ENCODE measurements at places on chromosomes 12 and 14.

DNA sequence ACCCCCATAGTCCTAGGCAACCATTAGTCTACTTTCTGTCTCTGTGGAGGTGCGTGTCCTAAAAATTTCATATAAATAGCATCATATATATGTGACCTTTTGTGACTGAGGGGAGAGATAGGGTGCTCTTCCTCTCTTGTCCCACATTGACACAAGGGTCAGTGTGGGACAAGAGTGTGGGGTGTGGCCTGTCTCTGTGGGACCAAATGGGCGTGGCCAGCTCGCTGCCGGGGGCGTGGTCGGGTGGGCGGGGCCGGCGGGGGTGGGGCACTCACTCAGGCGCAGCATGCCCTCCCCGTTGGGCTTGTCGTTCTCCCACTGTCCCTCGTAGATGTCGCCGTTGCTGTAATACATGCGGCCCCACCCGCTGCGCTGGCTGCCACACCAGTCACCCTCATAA lies 15.5 kb downstream of the MORN3 start:
- DNase-seq = no peak

DNA sequence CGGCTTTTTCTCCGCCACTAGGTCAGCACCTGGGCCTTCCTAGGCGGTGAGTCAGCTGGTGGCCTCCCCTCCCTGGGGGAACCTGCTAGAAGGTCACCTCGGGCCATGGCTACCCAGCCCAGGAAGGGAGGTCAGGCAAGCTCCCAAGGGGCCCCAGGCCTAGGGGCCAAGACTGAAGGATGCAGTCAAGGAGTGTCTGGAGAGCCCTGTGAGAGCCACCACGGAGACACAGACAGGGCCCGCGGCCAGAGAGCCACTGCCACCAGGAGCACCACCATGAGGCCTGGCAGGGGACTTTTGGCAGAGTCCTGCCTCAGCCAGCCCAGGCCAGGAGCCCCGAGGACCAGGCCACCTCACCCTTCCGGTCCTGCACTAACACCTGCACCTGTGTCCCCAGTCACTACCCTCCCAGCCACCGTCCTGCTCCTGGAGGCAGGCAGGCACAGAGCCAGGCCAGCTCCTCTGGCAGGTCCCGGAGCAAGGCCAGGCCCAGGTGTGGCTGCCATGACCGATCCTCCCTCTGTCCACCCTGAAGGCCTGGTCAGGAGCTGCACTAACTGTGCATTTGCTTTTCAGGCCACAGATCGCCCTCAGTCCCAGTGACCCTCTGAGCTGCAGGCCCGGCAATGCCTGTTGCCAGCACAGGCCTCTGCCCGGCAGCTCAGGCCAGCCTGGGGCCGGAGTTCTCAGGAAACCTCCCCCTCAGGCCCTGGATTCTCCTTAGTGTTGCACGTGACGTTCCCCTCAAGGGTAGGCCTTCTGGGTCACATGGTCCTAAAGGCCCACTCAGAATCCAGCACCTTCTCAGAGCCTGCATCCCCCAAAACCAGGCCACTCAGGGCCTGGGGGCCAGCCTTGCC lies 6.9 kb downstream of the PHETA1 start:
- peak; percentile 55 for DNase-seq

DNA sequence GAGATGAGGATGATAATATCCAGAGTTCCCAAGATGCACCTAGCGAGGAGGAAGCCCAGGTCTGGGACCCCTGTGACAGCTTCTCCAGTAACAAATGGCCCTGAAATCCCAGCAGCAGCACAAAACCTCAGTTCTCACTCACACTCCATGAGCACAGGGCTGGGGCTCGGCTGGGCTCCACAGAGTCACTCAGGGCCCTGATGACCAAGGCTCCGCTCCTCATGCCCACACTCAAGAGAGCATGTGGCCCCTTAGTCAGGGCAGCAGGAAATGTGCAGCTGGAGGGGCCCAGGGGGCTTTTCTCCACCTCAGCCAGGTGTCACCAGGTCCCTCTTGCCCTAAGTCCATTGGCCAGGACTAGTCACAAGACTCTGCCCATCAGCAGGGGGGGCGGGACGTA lies 242.7 kb upstream of the SFSWAP start:
- DNase-seq = no peak

DNA sequence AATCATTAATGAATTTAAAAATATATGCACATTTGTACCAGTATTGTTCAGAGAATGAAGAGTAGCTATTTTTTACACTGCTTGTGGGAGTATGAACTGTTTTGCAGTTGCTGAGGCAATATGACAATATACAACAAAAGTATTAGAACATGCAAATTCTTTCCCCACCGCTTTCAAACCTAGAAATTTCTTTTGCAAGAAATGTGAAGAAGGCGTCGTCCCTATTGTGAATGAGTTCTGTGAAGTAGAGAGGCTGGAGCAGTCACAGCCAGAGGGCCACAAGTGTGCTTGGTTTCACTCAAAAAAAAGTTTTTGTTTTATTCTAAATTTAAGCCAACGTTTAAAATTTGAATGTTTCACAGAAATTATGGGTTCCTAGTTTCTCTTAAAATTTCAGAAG lies 184.9 kb downstream of the ALG10B start:
- no peak for DNase-seq

GRCh38 chr14:93905623-93906022 lies 21.5 kb upstream of the FAM181A start:
- DNase-seq = no peak

- peak; percentile 28 for DNase-seq
Observed at GRCh38 chr12:14756334-14757143, 46.7 kb downstream of the WBP11 start.

DNA sequence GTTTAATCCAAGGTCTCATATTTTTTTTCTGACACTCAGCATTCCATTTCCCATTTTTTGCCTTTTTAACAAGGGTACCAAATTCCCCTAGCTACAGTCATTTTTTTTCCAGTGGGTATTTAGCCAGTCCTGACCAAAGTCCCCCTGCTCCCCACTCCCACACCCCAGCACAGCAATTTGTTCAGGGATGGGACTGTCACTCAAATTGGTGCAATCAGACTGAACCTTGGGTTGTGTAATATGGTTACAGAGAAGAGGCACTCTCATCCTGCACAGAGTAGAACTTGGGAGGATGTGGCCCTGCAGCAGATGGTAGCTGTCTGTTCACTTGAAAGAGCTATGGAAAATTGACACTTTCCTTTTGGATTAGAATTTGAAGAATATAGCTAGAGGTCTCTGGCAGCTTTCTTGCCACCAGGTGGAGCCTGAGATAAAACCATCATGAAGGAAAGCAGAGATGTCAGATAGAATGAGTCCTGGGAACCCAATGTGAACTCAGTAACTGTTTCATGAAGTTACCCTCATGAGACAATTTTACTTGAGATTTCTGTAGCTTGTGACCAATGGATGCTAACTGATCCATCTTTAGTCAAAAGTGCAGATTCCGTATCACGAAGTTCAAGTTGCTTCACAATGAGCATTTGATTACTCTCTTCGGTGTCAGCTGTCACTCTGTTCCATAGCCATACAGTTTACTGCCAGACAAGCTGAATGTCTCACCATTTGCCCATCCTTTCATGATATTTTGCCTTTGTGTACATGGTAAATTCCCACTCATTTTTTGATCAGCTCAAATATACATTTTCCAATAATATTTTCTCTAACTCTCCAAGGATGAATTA lies 394.0 kb upstream of the SYT1 start:
- peak; percentile 29 for DNase-seq

DNA sequence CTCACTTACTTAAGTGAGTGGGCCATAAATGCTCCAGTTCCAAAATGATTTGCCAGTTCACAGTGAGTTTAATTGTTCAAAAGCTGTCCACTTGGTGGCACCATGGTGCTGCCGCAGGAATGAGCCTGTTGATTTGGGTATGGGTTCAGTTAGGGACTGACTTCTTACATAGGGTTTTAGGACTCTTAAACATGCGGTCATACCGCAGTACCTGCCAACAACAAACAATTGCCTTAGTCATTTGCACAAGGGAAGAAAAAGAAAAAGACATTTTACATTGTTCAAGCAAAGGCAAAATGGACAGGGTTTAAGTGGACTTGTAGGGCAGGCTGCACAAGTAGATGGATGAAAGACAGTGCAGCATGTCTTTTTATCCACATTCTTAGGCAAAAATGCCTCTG lies 80.0 kb upstream of the DBX2 start:
- peak; percentile 54 for DNase-seq

DNA sequence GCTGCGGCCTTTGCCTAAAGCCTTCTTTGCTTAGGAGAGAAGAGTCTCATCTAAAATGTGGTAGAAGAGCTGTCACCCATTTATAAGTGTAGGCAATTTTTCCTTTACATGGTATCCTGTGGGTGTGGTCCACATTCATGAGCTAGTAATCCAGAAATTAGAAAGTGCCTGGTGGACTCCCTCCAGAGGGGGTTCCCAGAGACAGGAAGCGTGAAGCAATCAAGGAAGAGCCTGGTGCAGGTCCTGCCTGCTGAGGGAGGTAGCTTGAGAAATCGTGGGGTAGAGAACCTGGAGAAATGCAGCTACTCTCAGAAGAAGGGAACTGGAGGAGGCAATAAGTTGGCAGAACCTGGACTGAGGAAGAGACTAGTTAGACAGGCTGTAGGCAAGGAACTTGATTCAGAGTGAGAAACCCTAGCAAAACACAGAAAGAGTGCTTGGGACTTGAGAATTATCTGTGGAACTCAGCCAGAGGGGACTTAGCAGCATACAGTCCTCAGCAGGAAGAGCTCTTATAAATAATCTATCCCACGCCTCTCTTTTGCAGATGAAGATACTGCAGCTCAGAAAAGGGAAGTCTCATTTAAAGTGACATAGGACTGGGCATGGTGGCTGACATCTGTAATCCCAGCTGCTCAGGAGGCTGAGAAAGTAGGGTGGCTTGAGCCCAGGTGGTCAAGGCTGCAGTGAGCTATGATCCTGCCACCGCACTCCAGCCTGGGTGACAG lies 182.4 kb upstream of the CCND2 start:
- no peak for DNase-seq
